Cardiac fibroblast (primary cell): ENCODE measurements at places on chromosomes 3 and 15.

- DNase-seq, result no peak
These were observed 250.5 kb upstream of the SETMAR start for GRCh38 chr3:4052706-4053105.

DNA sequence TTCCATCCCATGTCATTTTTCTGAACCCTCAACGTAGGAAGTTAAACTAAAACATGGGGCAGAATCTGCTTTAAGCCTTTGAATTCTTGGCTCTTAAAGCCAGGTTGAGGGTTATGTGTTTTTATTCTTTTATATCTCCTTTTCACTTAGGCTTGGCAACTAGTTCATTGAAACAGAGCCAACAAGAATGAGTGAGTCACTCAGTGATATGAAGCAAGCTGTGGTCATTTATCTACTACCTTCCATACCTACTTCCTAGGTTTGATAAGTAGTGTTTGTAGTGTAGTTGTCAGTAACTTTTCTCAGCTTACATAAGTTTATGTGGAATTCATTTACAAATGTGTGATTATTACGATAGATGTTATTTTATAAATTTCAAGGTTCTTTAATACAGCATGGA, 67.4 kb downstream of the SNRPN start:
- peak; percentile 21 for DNase-seq

DNA sequence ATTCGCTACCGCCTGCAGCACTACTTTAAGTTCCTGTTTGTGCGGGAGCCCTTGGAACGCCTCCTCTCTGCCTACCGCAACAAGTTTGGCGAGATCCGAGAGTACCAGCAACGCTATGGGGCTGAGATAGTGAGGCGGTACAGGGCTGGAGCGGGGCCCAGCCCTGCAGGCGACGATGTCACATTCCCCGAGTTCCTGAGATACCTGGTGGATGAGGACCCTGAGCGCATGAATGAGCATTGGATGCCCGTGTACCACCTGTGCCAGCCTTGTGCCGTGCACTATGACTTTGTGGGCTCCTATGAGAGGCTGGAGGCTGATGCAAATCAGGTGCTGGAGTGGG, 995 bp downstream of the CHST14 start:
- DNase-seq, result no peak

DNA sequence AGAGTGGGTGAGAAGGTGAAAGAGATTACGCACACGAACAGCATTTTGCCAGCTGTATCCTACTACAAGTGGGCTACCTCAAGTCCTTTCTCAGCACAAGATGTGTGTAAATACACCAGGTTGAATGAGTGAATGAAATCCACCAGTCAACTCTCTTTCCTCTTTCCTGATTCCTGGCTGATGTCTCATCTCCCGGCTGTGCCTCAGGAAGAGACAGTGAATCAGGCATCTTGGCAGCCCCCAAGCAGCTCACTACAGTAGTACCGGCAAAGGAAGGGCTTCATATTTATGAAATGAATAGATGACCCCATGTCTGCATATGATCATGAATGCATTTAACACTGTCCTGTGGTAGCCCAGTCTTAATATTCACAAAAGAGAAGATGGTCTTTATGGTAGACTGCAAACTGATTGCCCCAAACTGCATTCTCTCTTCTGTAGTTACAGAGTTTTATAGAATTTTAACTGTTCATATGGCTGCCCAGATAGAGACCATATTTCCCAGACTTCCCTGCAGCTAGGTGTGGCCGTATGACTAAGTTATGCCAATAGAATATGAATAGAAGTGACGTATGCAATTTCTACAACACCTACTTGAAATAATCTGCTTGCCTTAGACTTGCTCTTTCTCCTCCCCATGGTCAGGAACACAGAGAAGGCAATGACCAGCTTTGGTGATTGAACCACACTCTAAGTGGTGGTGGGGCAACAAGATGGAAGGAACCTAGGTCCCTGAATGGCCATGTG, 22.7 kb downstream of the MGLL start:
- DNase-seq, result peak; percentile 77

DNA sequence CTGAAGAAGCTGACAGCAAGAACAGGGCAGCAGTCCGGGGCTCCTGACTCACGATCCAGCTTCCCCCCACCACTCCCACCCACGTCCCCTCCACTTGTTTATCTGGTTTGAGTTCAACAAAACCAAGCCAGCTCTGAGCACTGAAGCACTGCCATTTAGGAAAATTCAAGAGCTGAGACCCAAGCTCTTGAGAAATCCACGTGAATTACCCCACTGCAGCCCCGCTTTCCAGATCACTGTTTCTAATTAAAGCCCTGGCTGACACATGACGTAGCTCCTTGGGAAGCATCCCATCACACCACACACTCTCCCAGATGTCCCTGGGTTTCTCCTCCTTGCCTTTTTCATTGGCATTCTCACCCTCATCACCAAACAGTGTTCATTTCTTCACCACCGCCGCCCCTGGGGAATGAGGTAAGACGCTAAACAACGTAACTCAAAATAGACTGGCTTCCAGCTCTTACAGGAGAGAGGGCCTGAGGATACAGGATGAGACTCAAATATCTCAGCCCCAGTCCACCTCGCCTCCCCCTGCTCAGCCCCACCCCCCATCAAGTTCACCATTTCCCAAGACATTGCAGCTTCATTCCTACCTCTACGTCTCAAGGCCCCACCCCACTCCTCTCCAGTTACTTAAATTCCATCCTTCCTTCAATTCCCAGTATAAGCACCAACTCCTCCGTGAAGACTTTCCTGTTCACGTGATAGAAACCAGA, 95.4 kb downstream of the SRGAP3 start:
- DNase-seq, result peak; percentile 29

- DNase-seq, result no peak
These were observed 6.3 kb upstream of the EIF3J start for GRCh38 chr15:44530653-44531052.

DNA sequence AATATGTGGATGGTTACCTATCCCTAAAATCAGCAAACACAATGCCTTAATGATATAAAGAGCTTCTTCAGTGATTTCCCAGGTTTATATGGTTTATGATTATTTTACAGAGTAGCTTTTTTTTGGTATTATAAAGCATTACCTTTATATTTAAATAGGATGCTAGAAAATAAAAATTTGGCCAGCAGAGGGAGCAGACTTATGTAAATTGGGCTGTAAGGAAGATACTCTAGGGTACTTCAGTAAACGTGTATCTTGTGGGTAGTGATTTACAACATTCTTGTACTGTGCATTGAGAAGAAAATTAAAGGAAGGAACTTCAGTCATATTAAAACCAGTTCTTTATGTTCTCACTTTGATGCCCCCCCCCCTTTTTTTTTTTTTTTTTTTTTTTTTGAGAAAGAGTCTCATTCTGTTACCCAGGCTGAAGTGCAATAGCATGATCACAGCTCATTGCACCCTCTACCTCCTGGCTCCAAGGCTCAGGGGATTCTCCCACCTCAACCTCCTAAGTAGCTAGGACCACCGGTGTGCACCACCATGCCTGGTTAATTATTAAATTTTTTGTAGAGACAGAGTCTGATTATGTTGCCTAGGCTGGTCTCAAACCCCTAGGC, 167.9 kb downstream of the BBX start:
- peak; percentile 81 for DNase-seq

DNA sequence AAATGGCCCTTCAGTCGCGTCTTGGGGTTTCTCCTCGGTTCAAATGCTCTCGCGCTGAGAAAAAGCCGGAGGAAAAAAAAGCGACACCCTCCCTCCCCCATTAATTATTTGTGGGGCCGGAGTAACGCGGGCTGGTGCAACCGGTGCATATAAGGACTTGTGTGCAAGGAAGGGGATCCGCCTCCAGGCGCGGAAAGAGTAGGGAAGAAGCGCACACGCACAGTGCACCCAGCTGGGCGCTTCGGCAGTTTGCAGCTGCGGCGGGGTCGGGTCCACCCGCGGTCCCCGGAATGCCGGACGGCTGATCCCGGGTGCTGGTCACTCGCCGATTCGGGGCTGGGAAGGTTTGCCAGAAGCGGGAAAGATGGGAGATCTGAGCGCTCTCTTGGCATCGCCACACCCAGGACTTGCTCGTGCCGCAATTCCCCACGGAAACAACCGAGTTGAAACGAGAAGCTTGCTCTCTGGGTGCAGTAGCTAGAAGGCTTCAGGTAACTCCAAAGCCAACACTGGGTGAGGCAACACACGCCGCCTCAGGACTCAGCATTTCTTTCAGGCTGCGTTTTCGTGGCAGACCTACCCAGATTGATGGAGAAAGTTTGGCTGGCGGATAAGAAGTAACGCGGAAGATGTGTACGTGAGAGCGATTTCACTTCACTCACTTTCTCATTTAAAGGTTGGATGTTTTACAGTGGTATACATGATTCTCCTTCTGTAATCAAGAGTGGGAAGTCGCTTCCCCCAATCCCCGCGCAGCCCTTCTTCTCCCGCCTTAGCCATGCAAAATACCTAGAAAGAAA, 720 bp upstream of the TNIK start:
- peak; percentile 80 for DNase-seq

DNA sequence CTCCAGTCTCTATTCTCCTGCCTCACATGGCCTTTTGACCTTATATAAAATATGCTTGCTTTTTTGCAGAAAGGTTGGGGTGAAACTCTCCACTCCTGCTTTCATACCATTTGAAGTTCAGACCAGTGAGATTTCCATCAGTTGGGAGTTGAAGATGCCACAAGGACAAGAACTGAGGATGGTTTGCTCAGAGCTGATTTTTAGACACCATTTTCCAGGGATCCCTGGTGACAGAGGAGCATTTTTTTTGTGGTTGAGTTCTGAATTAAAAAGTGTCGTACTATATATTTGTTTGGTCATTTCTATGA, 8.8 kb upstream of the TM4SF1 start:
- no peak for DNase-seq

DNA sequence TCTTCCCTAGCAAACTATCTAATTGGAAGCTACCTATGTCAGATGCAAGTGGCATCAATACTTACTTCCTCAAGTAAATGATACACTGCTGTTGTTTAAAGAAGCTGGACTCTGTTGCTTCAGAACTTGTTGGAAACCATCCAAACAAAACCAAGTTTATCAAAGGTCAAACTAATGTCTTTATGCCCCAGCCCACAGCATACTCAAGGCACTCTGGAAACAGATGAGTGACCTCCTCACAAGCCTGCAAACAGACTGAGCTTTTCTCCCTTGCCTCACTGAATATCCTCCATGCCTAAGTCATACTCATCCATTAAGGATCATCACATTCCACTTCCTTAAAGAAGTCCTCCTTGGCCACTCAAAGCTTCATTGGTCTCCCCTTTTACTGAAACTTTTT, 107.4 kb upstream of the ACP3 start:
- no peak for DNase-seq

DNA sequence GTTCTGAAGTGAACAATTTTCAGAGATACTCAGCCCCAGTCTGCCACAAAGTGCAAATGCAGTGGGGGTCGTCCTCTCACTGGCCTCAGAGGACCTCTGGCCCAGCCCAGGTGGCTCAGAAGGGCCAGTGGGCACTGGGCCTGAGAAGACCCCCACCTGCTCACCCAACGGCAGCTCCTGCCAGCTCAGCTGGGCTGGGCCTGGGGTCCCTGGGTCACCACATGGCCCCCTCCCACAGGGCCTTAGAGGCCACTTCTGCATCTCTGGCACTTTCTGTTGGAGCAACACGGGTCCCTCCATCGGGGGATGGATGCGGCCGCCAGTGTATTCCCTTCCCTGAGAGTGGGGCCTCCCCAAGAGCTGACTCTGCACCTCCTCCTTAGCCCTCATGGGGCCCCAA, 262.7 kb upstream of the KCNH8 start:
- no peak for DNase-seq

DNA sequence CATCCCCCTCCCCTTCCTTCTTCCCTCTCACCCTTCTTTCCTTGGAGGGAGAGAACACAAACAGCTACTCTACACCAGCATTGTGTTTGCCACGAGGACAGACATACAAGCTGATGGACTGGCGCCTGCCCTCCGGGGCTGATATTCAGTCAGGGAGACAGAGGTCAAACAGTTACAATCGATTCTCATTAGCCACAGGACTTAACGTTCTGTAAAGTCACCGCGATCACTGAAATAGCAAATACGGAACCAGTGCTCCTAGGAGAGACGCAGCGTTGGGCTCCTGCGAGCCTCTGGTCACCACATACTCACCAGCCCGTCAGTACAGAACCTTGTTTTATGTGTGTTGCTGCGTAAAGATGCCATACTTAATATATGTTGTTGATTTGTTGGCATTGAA, 108.8 kb downstream of the LRRK1 start:
- DNase-seq, result no peak

DNA sequence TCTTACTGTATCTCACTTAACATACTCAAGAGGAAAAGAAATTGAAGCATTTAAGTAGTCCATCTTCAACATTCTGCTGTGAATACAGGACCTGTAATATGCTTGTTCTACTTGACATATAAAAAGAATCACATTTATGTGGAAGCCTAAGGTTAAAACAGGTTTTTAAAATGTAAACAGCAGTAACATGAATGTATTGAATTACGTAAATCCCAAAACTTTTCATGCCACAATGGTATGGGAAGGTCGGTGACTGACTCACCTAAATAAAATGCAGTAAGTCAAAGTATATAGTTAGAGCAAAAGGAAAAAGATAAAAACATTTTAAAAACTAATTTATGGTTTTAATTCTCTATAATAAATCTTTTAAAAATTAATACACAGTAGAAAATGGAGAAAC, 115.7 kb upstream of the TJP1 start:
- peak; percentile 76 for DNase-seq

GRCh38 chr3:37307321-37307720, 132.9 kb upstream of the LRRFIP2 start:
- peak; percentile 37 for DNase-seq

GRCh38 chr15:79218588-79219200, 63.8 kb upstream of the ANKRD34C start:
- peak; percentile 53 for DNase-seq

GRCh38 chr3:112497897-112498548, 1.2 kb downstream of the BTLA start:
- no peak for DNase-seq

GRCh38 chr3:100465892-100466777, 26.3 kb upstream of the TMEM45A start:
- DNase-seq, result no peak

DNA sequence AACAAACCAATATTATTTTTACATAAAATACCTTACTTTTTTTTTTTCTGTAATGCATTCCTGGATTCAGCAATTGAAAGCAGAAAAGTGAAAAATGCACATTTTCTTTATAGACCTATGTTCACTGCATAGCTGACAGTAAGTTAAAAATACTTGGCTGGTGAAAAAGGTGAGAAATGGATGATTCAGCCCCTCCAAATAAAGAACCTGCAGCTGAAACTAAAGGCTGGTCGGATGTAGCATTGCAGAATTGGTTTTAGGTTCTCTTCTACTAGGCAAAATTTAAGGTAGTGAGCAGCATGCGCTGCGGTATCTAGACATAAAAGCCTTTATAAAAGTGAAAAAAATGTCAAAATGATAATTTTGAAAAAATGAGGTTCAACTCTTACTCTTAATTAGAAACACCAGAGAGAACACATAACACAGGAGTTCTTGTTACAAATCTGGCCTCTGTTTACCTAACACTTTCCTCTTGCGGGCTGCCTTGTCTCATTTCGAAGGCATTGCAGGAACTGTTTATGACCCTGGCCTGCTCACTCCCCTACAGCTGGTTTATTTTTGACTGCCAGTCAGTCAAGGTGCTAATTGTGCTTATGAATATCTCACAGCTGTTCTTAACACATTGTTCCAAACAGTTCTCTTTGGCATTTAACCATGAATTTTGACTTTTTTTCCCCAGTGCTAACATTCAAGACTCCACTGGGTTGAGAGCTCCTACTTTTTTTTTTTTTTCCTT, 455.4 kb upstream of the TBL1XR1 start:
- DNase-seq, result peak; percentile 34

GRCh38 chr3:196111939-196112386, 30.1 kb upstream of the TFRC start:
- DNase-seq, result no peak

GRCh38 chr15:93382200-93382820, 293.3 kb upstream of the RGMA start:
- DNase-seq, result no peak
